Kidney (tissue), 22 donors: ENCODE measurements at places on chromosomes 6 and 20. TPM values are rescaled to one million over a fixed set of nuclear protein-coding genes. Genes with fewer than 3 reads are reported as not detected.

Gene CTAGE9
- not detected for polyA plus RNA-seq

Gene KCNS1
- polyA plus RNA-seq = 0.19 TPM

- DNase-seq = peak; percentile 69
Observed at GRCh38 chr20:49568278-49569151, 578 bp upstream of the PTGIS start.

DNA sequence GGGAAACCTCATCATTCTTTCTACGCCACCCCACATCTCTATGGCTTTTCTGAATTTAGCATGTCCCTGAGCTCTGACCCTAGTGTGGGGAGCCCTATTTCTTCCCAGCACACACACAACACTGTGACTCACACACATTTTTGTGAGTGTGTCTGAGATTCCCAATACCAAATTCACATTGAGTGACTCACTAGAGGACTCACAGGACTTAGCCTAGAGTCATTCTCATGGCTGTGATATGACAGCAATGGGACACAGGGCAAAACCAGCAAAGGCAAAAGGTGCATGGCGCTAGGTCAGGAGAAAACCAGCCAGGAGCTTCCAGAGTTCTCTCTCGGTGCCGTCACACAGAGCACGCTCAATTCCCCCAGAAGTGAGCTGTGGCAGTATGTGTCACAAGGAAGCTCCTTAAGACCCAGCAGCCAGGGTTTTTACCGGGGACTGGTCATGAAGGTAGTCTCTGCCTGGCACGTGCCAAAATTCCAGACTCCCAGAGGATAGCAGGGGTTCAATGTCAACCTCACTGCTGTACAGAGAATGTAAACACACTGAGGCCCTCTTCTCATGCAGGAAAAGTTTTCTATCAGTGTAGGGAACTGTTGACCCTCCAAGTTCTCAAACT, 6.2 kb downstream of the CSTL1 start:
- no peak for DNase-seq

Gene MEI4
- 2.3 TPM for polyA plus RNA-seq

GRCh38 chr6:16849280-16849987, 88.2 kb upstream of the ATXN1 start:
- DNase-seq = peak; percentile 70

Gene CMTR1
- polyA plus RNA-seq = 17.3 TPM

DNA sequence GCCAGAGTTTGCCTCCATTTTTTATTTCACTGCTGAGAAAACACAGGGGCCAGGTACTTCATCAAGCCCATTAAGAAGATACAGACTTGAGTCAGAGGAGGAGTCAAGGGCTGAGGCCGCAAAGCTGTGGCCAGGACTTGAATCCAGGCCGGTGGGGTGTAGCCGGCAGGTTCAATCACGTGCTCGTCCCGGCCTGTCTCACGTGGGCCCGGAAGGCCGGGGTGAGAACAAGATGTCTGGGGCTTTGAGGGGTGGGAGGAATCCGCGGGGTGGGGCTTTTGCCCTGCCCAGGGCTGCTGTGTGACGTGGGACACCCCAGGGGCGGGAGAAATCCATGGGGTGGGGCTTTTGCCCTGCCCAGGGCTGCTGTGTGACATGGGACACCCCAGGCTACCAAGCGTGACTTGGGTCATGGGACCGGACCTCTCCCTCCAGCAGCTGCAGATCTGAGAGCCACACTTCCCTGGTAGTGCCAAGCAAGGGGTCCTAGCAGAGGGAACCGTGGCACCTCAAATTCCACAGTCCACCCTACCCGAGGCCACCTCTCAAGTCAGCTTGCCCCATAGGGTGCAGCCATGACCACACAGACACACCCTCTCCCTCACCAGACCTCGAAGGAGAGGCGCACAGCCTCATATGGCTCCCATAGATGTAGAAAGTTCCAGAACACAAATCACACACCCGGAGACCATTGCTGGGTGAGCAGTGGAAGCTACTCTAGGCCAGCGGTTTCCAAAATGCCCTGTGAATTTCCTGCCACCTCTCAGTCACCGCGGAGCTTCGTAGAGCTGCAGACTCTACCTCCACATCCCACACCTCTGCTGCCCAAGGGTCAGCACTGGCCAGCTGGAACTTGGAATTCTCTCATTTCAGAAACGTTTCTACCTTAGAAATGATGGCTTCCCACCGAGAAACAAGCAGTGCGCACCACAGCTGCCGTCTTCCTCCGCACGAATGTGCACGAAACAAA, 156.1 kb downstream of the DLL1 start:
- peak; percentile 36 for DNase-seq

Gene FAM135A
- 8.5 TPM for polyA plus RNA-seq

Gene FUT9
- polyA plus RNA-seq = 0.06 TPM

- DNase-seq = no peak
Observed at GRCh38 chr6:149194820-149195558, 122.5 kb upstream of the TAB2 start.

DNA sequence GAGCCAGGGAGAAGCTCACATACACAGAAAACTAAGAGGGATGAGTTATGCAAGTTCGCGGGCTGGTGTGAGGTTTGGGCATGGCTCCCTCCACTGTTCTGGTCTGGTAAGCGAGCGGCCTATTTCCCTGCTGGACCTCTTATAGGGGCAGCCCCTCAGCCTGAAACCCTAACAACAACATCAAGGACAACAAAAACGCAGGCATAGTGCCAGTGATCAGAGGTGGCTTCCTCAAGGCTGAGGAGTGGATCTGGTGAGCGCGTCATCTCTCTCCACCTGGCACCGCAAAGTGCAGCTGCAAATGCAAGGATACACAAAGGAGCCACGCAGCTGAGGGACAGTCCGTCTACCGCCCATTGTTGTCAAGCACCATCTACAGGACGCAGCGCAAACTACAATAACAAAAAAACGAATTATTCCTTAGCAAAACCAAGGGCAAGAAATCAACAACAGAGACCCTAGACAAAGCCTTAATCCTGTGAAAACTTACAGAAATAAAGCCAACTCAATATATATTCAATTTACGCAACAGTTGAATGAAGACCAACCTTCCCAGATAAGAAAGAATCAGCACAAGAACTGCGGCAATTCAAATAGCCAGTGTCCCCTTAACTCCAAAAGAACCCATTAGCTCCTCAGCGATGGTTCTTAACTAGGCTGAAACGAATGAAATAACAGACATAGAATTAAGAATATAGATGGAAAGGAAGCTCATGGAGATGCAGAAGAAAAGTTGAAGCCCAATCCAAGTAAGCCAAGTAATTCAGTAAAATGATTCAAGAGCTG, 9.2 kb upstream of the DEFB110 start:
- no peak for DNase-seq

DNA sequence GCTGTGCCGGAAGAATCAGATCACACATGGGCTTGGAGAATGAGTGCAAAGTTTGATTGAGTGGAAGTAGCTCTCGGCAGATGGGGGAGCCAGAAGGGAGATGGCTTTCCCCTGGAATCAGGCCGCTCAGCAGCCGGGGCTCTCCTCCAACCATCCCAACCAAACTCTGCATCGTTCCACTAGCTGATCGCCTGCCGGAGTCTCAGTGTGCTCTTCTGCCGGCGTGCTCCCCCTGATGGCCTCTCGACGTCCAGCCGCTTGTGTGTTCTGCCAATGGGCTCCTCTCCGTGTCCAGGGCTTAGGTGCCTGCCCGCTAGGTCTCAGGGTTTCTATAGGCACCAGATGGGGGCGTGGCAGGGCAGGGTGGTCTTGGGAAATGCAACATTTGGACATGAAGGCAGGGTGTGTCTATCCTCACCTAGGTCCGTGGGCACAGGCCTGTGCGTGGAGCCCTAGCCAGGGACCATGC, 4.9 kb upstream of the BIRC7 start:
- peak; percentile 83 for DNase-seq
